GM23338 (cell line): ENCODE measurements at places on chromosomes 3 and 15. TPM values are rescaled to one million over a fixed set of nuclear protein-coding genes. Genes with fewer than 3 reads are reported as not detected.

DNA sequence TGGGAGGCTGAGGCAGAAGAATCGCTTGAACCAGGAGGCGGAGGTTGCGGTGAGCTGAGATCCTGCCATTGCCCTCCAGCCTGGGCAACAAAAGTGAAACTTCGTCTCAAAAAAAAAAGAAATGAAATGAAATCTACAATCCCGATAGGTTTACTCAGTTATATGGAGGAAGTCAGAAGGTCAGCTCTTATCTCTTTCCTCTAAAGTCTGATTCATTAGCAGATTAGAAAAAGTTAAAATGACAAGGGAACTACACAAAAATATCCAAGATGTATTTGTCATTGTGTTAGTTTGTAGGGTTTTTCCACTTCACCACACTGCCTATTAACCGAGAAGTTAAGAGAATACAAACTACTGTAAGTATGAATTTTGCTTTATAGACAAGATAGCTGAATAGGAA lies 420.6 kb downstream of the SHQ1 start:
- DNase-seq = no peak

DNA sequence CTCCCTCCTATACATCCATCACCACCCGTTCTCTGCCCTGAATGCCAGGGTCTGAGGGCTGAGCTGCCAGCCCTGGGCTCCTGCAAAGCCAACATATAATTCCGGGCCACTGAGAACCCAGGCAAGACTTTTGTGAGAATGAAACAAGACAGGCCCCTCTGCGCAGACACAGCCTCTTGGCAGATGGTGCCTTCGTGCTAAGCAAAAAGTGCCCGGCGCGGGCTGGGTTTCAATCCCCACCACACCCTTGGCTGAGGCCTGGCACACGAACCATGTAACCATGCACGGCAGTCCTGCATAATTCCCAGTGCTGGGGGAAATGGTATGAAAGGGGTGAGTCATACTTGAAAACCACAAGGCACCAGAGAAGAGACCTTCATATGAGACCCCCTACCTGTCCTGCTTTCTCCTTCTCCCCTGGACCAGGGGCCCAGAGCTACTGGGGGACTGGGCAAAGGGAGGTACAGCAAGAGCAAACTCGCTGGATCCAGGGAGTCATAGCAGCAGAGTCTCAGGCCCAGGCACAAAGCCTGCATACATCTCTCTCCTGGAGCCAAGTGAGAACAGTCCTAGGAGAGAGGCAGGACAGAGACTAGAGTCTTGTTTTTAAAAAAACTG lies 26.1 kb upstream of the LOXL1 start:
- DNase-seq = no peak

DNA sequence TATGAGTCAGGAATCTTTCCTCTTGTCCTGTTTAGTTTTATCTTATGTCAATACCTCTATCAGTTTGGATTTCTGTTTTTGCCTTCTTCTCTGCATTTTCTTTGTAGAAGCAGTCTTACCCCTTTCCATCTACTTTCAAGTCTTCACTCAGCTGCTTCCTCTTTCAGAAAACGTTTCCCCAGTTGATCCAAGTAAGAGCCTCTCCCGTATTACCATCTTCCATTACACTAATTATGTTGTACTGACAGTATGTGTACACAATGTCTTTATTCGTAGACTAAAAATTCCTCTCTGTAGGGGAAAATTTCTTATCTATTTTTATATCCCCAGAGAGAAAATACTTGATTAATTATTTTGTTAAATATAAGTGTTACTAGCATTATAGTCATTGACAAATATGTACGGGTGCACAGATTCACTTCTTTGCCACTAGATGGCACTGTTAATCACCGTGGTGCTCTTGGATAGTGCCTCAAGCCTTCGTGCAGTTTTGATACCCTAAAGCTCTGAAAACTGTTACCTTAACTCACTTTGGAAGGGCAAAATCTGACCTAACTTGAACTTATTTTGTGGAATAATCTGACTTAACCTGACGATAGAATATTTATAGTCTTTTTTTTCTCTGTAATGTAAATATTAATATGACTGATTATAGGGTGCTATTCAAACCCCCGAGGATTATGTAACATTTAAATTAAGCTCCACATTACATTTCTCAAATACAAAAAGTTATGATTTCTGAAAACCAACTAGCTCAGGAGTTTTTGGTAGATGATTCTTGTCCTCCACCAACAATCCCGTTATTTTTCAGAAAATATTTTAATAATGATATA lies 74.2 kb upstream of the POU1F1 start:
- DNase-seq = peak; percentile 72

DNA sequence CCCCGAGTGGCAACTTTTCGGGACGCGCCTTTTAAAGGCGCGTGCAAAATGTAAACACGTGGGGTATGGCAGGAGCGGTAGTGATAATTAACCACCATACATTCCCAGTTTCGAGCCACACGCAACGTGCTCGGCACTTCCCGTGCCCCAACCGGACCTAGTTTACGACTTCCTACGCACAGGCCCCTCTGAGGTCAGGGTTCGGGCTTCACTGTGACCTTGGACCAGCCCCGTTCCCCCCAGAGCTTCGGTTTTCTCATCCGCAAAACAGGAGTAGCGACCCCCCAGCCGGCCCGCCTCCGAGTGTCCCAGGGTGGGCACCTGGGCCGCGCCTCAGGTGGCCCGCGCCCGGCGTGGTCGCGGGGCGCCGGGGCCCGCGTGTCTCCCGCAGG lies 451 bp downstream of the CHCHD4 start:
- peak; percentile 63 for DNase-seq

- DNase-seq = no peak
Observed at GRCh38 chr3:77871436-77871835, 831.5 kb downstream of the ROBO2 start.

DNA sequence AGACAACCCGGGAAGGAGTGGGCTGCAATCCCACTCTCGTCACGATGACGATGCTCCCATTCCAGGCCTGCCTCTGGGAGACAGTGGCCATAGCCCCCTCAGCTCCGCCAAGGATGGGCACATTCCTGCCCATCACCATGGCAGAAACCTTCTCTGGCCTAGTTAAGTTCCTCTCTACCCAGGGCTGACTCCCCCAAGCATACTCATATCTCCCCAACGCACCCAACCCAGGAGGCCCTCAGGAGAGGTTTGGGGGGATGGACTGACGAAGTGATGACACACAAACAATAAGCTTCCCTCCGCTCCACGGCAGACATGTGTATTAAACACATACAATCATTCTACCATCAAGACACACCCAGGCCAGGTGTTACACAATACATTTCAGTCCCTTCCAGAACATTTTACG lies 60.1 kb downstream of the VGLL4 start:
- DNase-seq = no peak

GRCh38 chr3:194549853-194550252 lies 63.1 kb upstream of the ATP13A3 start:
- DNase-seq = no peak

DNA sequence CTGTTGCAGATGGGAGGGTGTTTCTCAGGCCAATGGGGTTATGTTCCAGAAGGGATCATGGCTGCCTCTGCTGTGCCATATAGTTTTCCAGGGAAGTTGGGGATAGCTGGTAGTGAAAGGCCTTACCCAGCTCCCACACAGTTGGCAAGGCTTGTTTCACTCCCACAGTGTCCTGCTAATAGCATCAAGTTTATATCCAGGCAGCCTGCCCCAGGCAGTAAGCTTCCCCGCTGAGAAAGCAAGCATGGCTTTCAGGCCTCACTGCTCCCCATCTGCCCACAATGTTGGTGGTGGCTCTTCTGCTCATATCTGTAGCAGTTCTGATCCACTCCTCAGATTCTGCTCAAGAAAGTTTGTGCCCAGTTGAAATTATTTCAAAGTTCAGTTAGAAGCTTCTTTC lies 50.9 kb upstream of the DCBLD2 start:
- DNase-seq = no peak

- no peak for DNase-seq
Observed at GRCh38 chr3:149375501-149376196, 1.8 kb downstream of the TM4SF1 start.

- no peak for DNase-seq
Observed at GRCh38 chr3:58452176-58452575, 18.5 kb upstream of the PDHB start.

- peak; percentile 88 for DNase-seq
Observed at GRCh38 chr15:42137461-42138261, 18.8 kb downstream of the PLA2G4F start.

GRCh38 chr15:43821505-43821904 lies 3.0 kb downstream of the MFAP1 start:
- DNase-seq = no peak

- DNase-seq = no peak
Observed at GRCh38 chr3:66303491-66303901, 82.7 kb downstream of the SLC25A26 start.

GRCh38 chr15:77032052-77032646 lies 37.2 kb downstream of the PSTPIP1 start:
- no peak for DNase-seq

- DNase-seq = no peak
Observed at GRCh38 chr3:45269952-45270351, 43.9 kb upstream of the TMEM158 start.

DNA sequence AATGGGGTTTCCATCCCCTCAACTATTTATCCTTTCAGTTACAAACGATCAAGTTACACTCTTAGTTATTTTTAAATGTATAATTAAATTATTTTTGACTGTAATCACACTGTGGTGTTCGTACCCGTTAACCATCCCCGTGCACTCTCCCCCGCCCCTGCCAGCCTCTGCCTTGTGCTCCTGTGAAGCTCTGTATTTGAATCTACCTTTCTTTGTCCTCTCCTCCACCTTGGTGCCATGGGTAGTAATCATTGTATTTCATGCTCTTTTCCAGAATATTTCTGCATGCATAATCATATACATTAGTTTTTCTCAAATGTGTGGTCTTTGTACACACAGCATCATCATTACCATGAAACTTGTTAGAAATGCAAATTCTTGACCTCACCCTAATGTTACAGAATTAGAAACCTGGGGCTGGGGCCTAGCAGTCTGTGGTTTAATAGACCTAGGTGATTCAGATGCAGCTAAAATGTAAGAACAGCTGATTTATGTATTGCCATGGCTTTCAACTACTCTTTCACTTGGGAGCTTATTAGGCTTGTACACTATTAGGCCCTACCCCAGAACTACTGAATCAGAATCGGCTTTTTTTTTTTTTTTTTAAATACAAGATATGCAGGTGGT lies 91.5 kb downstream of the STT3B start:
- DNase-seq = peak; percentile 10

- no peak for DNase-seq
Observed at GRCh38 chr3:127666676-127667075, 6.1 kb upstream of the ABTB1 start.

GRCh38 chr15:93983526-93983925 lies 247.8 kb upstream of the MCTP2 start:
- no peak for DNase-seq

DNA sequence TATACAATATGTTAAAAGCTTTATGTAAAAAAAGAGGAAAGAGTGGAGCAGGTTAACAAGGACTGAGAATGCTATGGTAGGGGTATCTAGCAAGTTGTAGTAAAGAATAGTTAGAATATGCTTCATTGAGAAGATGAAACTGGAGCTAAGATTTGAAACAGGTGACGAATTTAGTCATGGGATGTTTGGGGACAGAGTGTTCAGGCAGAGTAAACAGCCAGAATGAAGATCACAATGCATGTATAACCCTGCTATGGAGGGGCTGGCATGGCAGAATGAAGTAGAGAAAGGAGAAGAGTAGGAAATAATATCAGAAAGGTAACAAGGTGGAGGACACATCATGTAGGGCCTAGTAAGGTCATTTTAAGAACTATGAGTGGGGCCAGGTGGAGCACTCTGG lies 72.0 kb downstream of the BTD start:
- no peak for DNase-seq

GRCh38 chr3:143187111-143187510 lies 67.5 kb downstream of the CHST2 start:
- no peak for DNase-seq

DNA sequence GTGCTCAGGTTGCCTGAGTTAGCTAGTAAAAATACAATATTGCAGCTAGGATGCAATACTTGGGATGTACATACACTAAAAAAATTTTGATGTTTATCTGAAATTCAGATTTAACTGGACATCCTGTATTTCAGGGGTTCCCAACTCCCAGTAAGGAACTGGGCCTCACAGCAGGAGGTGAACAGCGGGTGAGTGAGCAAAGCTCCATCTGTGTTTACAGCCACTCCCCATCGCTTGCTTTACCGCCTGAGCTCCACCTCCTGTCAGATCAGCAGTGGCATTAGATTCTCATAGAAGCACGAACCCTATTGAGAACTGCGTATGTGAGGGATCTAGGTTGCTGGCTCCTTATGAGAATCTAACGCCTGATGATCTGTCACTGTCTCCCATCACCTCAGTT lies 285.1 kb upstream of the PROK2 start:
- DNase-seq = no peak

DNA sequence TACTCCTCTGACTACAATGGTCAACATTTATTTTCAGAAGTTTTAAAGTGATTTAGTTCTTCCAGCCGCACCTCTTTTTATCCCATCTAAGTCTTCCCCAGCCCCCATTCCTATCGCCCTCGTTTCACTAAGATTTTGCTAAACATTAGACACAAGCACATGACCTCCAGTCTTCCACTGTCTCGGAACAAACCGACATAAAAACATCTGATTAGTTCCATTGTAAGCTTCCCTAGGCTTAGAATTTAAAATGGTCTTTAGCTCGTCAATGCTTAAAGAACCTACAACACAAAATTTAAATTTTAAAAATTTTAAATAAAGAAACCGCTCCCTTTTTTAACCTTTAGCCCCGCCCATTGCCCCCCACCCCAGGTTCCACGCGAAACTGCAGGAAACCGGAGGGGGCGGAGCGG lies 284 bp upstream of the TSC22D2 start:
- no peak for DNase-seq

KBTBD12 gene
- total RNA-seq = 0.23 and 0.69 TPM in 2 replicates

ANKRD63 gene
- total RNA-seq = 0.59 and 0.74 TPM in 2 replicates

NLGN1 gene
- total RNA-seq = 9.6 and 18.6 TPM in 2 replicates

ADPGK gene
- 57.0 and 57.3 TPM in 2 replicates for total RNA-seq

GLCE gene
- total RNA-seq = 13.8 and 15.5 TPM in 2 replicates

MDFIC2 gene
- total RNA-seq = not detected in 2 replicates

HTR3E gene
- total RNA-seq = not detected in 2 replicates

GNAT1 gene
- total RNA-seq = not detected in 2 replicates

TXNRD3 gene
- 4.0 and 4.1 TPM in 2 replicates for total RNA-seq

GALNT15 gene
- 0.35 TPM in 1 of 2 replicates, not detected in the other for total RNA-seq

PRC1 gene
- 93.1 and 102 TPM in 2 replicates for total RNA-seq

CD200 gene
- total RNA-seq = 49.3 and 51.9 TPM in 2 replicates

MRAS gene
- 7.5 and 9.1 TPM in 2 replicates for total RNA-seq

FBXW12 gene
- total RNA-seq = not detected in 2 replicates

SPSB4 gene
- 20.1 and 25.9 TPM in 2 replicates for total RNA-seq
